ENCODE measurements at places on chromosomes 11 and 22.

- DNase-seq, result no peak
- no peaks in the 10 kb centered on the region for H3K27me3 ChIP-seq
- H3K36me3 ChIP-seq, result no peaks in the 10 kb centered on the region
- H3K4me1 ChIP-seq, result no peaks in the 10 kb centered on the region
- H3K4me3 ChIP-seq, result no peak overlapping the region
Observed at GRCh38 chr22:48393885-48394284, 1433.8 kb downstream of the BRD1 start.

- no peak overlapping the region for H3K4me3 ChIP-seq
- no peaks in the 10 kb centered on the region for H3K27me3 ChIP-seq
- no peak overlapping the region for H3K27ac ChIP-seq
- peaks cover 17% of the 10 kb centered on the region for H3K4me1 ChIP-seq
- no peaks in the 10 kb centered on the region for H3K36me3 ChIP-seq
Observed at GRCh38 chr11:102157219-102157618, 47.0 kb downstream of the YAP1 start.

DNA sequence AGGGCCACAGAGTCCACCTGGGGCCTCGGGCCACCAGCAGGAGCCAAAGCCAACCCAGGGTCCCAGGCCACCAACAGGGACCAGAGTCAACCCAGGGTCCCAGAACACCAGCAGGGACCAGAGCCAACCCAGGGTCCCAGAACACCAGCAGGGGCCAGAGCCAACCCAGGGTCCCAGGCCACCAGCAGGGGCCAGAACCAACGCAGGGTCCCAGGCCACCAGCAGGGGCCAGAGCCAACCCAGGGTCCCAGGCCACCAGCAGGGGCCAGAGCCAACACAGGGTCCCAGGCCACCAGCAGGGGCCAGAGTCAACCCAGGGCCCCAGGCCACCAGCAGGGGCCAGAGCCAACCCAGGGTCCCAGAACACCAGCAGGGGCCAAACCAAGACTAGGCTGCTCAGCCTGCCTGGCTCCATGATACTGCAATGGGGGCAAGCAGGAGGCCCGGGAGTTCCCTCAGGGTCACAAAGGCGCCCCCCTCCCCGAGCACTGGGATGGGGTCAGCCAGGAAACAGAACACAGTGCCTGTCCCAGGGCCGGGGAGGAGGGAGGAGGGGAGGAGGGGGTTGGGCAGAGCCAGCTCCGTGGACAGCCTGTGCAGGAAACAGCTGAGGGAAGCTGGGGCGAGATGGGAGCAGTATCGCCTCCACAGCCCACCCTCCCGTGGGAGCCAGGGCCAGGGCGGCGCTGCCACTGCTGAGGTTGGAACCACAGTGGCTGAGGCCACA, 62.0 kb upstream of the PRR5 start:
- no peak overlapping the region for H3K4me3 ChIP-seq
- no peak overlapping the region for H3K27ac ChIP-seq
- DNase-seq, result no peak
- no peaks in the 10 kb centered on the region for H3K27me3 ChIP-seq

DNA sequence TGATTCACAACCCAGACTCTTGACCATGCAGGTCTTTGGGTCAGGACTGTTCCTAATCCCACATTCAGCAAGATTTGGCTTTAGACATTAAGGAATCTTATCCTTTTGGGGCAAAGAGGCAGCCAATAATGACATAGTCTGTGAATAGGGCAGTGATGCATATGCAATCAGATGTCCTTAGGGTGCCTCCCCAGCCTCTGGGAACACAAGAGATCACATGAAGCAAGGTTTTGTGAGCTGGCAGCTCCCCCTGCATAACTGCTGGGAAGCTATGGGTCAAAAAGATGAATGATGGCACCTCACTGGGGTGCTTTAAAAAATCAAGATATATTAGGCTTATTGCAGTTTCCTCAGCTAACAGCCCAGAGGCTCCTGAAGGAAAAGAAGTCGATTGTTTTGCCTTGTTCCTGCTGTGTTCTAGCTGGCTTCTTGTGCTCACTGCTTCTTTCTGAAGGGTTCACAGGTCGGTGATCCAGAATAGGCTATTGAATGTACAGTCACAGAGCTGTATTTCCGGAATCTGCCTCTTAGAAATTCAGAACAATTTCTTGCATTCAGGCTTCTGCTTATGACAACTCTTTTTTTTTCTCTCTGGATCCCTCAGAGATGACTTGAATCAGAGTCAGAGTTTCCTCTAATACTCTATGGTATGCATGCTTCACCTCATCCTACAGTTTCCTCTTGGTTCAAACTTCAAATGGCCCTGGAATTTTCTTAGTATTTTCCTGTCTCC, 31.7 kb downstream of the INSC start:
- H3K27ac ChIP-seq, result no peak overlapping the region
- H3K4me1 ChIP-seq, result peaks cover 10% of the 10 kb centered on the region
- H3K27me3 ChIP-seq, result no peaks in the 10 kb centered on the region
- no peak overlapping the region for H3K4me3 ChIP-seq
- DNase-seq, result no peak
- H3K36me3 ChIP-seq, result no peaks in the 10 kb centered on the region

- H3K27ac ChIP-seq, result peak overlapping the region; percentile 96
- no peak for DNase-seq
- no peak overlapping the region for H3K4me3 ChIP-seq
- H3K27me3 ChIP-seq, result no peaks in the 10 kb centered on the region
Observed at GRCh38 chr11:64760759-64761420, 1.1 kb upstream of the PYGM start.

DNA sequence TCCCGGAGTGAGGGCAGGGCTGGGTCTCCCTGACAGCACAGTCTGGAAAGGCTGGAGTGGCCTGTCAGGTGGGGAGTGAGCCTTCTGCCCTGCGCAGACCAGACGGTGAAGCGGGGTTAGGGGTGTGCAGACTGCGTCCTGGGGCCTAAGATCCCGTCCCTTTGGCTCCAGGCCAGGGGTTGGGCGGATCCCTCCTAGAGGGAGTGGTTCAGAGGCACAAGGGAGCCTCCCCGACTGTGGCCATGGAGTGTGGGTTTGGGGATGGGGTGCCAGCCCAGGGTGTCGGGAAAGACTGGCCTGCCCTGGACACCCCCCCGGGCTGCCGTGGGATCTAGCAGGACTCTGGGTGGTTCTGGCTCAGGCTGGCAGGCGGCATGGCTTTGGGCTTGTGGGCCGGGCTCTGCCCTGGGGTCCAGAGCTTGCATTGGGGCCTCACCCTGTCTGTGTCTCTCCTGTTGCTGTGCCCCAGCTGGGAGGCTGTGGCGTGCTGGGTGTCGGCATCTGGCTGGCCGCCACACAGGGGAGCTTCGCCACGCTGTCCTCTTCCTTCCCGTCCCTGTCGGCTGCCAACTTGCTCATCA, 19.5 kb downstream of the TSPAN4 start:
- H3K27me3 ChIP-seq, result no peaks in the 10 kb centered on the region
- DNase-seq, result peak; percentile 67
- H3K4me1 ChIP-seq, result peaks cover 16% of the 10 kb centered on the region
- no peaks in the 10 kb centered on the region for H3K36me3 ChIP-seq

- peak overlapping the region; percentile 79 for H3K27ac ChIP-seq
- H3K4me1 ChIP-seq, result peaks cover 36% of the 10 kb centered on the region
- H3K27me3 ChIP-seq, result no peaks in the 10 kb centered on the region
Observed at GRCh38 chr22:38713921-38714320, 8.2 kb downstream of the GTPBP1 start.

GRCh38 chr11:92839450-92839849, 130.0 kb upstream of the MTNR1B start:
- H3K36me3 ChIP-seq, result peaks cover 6% of the 10 kb centered on the region
- H3K4me3 ChIP-seq, result no peak overlapping the region
- DNase-seq, result no peak
- H3K27me3 ChIP-seq, result no peaks in the 10 kb centered on the region
- H3K27ac ChIP-seq, result no peak overlapping the region

GRCh38 chr22:25953919-25954318, 211.9 kb downstream of the MYO18B start:
- H3K36me3 ChIP-seq, result no peaks in the 10 kb centered on the region
- H3K4me1 ChIP-seq, result no peaks in the 10 kb centered on the region
- DNase-seq, result no peak
- H3K27me3 ChIP-seq, result no peaks in the 10 kb centered on the region

DNA sequence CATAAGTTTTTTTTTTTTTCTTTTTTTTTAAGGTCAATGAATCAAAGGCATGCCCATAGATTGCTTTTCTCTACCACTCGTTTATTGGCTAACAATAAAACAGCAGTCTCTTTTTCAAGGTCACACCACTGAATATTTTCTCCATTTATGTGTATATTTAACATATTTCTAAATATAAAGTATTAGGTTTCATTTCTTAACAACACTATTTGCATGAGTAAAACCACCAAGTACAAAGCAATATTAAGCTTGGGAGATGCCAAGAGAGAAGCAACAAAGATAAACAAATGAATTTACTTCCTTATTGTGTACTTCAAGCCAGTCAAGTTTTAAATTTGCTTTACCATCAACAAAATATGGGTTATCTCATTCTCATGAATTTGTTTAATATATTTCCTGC, 708.9 kb upstream of the CCDC179 start:
- no peak overlapping the region for H3K27ac ChIP-seq
- no peaks in the 10 kb centered on the region for H3K27me3 ChIP-seq

- H3K27me3 ChIP-seq, result no peaks in the 10 kb centered on the region
Observed at GRCh38 chr22:37504964-37505363, 14.3 kb downstream of the CARD10 start.

DNA sequence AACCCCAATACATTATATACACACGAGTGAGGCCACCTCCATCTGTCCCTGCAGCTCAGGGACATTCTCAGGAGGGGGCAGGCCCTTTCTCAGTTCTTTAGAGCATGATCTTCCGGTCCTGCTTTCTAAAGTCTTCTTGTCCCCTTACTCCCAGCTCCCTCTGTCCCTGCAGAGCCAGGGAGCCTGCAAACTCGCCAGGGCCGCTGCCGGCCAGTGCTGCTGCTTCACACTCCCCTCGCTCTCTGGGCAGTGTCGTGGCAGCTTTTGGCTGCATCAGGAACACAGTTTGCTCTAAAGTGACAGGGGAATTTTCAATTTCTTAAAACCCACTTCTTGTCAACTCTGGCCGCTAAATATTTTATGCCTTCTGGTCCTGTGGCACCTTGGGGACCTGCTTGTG, 130.1 kb upstream of the NARS2 start:
- H3K36me3 ChIP-seq, result no peaks in the 10 kb centered on the region
- H3K4me1 ChIP-seq, result no peaks in the 10 kb centered on the region
- no peaks in the 10 kb centered on the region for H3K27me3 ChIP-seq
- no peak overlapping the region for H3K4me3 ChIP-seq

GRCh38 chr11:10455637-10456487, 798 bp downstream of the AMPD3 start:
- H3K4me3 ChIP-seq, result 0 out of 2 replicates have a peak overlapping the region, but pooled peaks have one; percentile 23
- peaks cover 16% of the 10 kb centered on the region for H3K27me3 ChIP-seq
- peak; percentile 77 for DNase-seq
- H3K4me1 ChIP-seq, result peaks cover 12% of the 10 kb centered on the region
- H3K36me3 ChIP-seq, result no peaks in the 10 kb centered on the region

DNA sequence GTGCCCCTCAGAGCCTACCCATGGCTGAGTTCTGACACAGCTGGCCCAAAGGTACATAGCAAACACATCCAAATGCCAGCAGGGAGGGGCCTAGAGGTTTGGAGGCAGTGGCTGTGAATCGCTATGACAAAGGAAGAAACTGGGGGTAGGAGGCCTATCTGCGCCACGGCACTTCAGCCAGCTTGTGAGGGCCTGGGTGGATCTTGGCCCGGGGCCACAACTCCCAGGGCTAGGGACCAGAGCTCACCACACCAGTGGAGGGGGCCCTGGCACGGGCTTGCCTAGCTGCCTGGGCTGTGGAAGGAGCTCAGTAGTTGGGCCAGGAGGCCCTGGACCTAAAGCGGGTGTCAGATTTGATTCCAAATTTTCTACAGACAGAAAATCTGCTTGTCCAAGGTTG, 9.4 kb upstream of the NAP1L4 start:
- H3K4me1 ChIP-seq, result no peaks in the 10 kb centered on the region
- peaks cover 21% of the 10 kb centered on the region for H3K36me3 ChIP-seq
- no peak overlapping the region for H3K27ac ChIP-seq
- DNase-seq, result no peak
- H3K4me3 ChIP-seq, result no peak overlapping the region

DNA sequence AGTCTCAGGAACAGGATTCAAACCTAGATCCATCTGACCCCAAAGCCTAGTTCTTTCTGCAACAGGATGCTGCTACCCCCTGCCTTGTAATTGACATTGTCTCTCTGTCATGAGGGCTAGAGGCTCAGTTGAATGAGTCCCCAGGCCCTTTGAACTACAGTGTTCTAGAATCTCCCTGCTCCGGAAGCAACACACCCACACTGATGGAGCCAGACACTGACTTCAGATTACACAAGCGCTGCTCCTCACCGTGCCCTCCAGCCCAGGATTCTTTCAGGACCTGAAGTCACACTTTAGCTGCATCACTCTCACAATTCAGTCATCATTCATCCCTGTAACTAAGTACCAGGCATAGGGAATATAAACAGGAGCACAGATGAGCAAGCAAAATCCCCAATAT, 69.6 kb downstream of the RAB30 start:
- H3K27ac ChIP-seq, result no peak overlapping the region
- no peak overlapping the region for H3K4me3 ChIP-seq
- no peaks in the 10 kb centered on the region for H3K4me1 ChIP-seq

DNA sequence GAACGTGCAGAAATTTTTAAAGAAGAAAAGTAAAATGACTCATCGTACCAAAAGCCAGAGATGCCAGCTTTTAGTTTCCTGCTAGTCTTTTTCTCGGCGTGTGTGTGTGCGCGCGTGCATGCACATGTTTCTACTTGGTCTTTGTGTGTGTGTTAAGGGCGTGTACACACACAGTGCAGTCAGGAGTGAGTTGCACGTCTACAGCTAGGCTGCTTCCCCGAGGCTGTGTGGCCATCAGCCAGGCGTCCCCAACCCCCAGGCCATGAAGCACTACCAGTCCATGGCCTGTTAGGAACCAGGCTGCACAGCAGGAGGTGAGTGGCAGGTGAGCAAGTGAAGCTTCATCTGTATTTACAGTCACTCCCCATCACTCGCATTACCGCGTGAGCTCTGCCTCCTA, 36.4 kb downstream of the KCNQ1 start:
- no peaks in the 10 kb centered on the region for H3K4me1 ChIP-seq
- no peak for DNase-seq
- H3K36me3 ChIP-seq, result no peaks in the 10 kb centered on the region

DNA sequence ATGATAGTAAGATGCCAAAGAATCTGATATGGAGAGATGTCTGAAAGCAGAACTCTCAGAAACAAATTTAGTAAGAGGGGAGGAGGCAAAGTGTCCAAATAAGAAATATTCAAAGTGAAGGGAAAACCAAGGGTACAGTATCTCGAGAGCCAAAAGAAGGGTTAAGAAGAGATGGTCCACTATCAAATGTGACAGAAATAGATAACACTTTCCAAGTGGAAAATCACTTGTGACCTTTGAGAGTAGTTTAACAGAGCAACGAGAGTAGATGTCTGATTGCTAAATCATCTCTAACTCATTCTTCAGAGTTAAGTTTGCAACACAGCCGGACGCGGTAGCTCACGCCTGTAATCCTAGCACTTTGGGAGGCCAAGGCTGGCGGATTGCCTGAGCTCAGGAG, 4.3 kb upstream of the BUD13 start:
- no peak overlapping the region for H3K4me3 ChIP-seq
- H3K36me3 ChIP-seq, result peaks cover 39% of the 10 kb centered on the region
- peaks cover 9% of the 10 kb centered on the region for H3K4me1 ChIP-seq
- no peak for DNase-seq

Measured in GM23338 (cell line).